A549 treated with GW870086 at 1 μM for 4 hours (cell line): ENCODE measurements at places on chromosomes 16 and 17. TPM values are rescaled to one million over a fixed set of nuclear protein-coding genes. Genes with fewer than 3 reads are reported as not detected.

PAM16 gene
- total RNA-seq = 65.2 to 86.3 TPM (median 75.2 TPM) in 5 replicates

MYO15A gene
- 0.28 to 1.1 TPM (median 0.71 TPM) in 5 replicates for total RNA-seq

P3H4 gene
- total RNA-seq = 25.8 to 38.7 TPM (median 35.0 TPM) in 5 replicates

ZNF205 gene
- 10.8 to 15.4 TPM (median 14.6 TPM) in 5 replicates for total RNA-seq

CD7 gene
- total RNA-seq = 0.16 to 0.42 TPM in 2 of 5 replicates, not detected in the others

ANKRD40CL gene
- total RNA-seq = not detected in 5 replicates

TBC1D3E gene
- total RNA-seq = not detected in 5 replicates

TBC1D3K gene
- not detected in 5 replicates for total RNA-seq

WSCD1 gene
- total RNA-seq = 1.9 to 3.9 TPM (median 3.2 TPM) in 5 replicates

ZNF75A gene
- 9.1 to 11.4 TPM (median 10.3 TPM) in 5 replicates for total RNA-seq

IL21R gene
- total RNA-seq = 0.05 to 0.08 TPM (median 0.07 TPM) in 3 of 5 replicates, not detected in the others

YBX2 gene
- total RNA-seq = 0.22 to 0.91 TPM (median 0.52 TPM) in 5 replicates

HOXB1 gene
- not detected in 5 replicates for total RNA-seq

SPATA32 gene
- 0.08 to 0.19 TPM (median 0.15 TPM) in 5 replicates for total RNA-seq

MPV17L gene
- total RNA-seq = 4.6 to 6.0 TPM (median 4.9 TPM) in 5 replicates

KARS1 gene
- total RNA-seq = 162 to 181 TPM (median 168 TPM) in 5 replicates

C17orf78 gene
- total RNA-seq = not detected in 5 replicates

WNT9B gene
- total RNA-seq = not detected in 5 replicates

FAM171A2 gene
- total RNA-seq = 2.6 to 4.2 TPM (median 3.5 TPM) in 5 replicates

KIF19 gene
- total RNA-seq = 0.03 to 0.08 TPM in 2 of 5 replicates, not detected in the others

ABCC3 gene
- 116 to 158 TPM (median 140 TPM) in 5 replicates for total RNA-seq

CCDC154 gene
- total RNA-seq = 0.05 to 0.47 TPM (median 0.26 TPM) in 4 of 5 replicates, not detected in the other

TBC1D3G gene
- total RNA-seq = not detected in 5 replicates

HS3ST3A1 gene
- 0.24 to 0.82 TPM (median 0.44 TPM) in 5 replicates for total RNA-seq

DPEP3 gene
- total RNA-seq = not detected in 5 replicates

ADAP2 gene
- 2.6 to 3.7 TPM (median 3.2 TPM) in 5 replicates for total RNA-seq

ABCA6 gene
- total RNA-seq = 0.09 TPM in 1 of 5 replicates, not detected in the others

WNK4 gene
- total RNA-seq = 0.90 to 1.1 TPM (median 1.0 TPM) in 5 replicates

CCL7 gene
- 0.25 to 0.50 TPM (median 0.39 TPM) in 3 of 5 replicates, not detected in the others for total RNA-seq

KRTAP17-1 gene
- not detected in 5 replicates for total RNA-seq

SP6 gene
- total RNA-seq = 3.4 to 4.4 TPM (median 4.1 TPM) in 5 replicates

EVI2A gene
- not detected in 5 replicates for total RNA-seq

NQO1 gene
- total RNA-seq = 2,474 to 2,654 TPM (median 2,525 TPM) in 5 replicates

ASB16 gene
- 0.12 TPM in 1 of 5 replicates, not detected in the others for total RNA-seq

GCGR gene
- total RNA-seq = 0.15 to 0.67 TPM (median 0.54 TPM) in 5 replicates

CRYBA1 gene
- total RNA-seq = not detected in 5 replicates

RHOT1 gene
- total RNA-seq = 17.3 to 26.9 TPM (median 24.1 TPM) in 5 replicates

TEX19 gene
- total RNA-seq = 0.37 to 0.51 TPM (median 0.45 TPM) in 5 replicates

ZSCAN10 gene
- 0.33 TPM in 1 of 5 replicates, not detected in the others for total RNA-seq
